AG09309 (cell line): ENCODE measurements at places on chromosomes 13 and 19.

- no peak for DNase-seq
These were observed 6.0 kb downstream of the TEKTIP1 start for GRCh38 chr19:3544742-3545668.

DNA sequence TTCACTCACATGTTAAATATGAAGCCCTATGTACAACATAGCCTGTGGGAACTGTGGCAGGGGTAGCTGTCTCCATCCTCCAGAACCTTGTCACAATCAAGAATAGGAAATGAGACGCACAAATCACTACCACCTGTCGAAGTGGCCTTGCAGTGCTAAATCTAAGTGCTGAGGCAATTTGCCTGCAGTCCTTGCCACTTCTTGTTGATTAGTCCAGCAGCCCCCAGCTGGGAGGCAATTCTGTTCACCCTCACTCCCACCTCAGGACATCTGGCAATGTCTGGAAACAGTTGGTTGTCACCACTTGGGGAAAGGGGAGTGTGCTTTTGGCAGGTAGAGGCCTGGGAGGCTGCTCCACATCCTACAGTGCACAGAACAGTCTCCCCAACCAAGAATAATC lies 10.7 kb downstream of the RFX2 start:
- DNase-seq, result no peak

- DNase-seq, result no peak
These were observed 1044.3 kb downstream of the DIAPH3 start for GRCh38 chr13:59119475-59119874.

GRCh38 chr19:34733746-34734536 lies at the start of gene ZNF181:
TSS of gene ZNF181 (plus strand) at chr19:34734243. CDS start at chr19:34735038, 795 bp downstream.
- peak; percentile 47 for DNase-seq

DNA sequence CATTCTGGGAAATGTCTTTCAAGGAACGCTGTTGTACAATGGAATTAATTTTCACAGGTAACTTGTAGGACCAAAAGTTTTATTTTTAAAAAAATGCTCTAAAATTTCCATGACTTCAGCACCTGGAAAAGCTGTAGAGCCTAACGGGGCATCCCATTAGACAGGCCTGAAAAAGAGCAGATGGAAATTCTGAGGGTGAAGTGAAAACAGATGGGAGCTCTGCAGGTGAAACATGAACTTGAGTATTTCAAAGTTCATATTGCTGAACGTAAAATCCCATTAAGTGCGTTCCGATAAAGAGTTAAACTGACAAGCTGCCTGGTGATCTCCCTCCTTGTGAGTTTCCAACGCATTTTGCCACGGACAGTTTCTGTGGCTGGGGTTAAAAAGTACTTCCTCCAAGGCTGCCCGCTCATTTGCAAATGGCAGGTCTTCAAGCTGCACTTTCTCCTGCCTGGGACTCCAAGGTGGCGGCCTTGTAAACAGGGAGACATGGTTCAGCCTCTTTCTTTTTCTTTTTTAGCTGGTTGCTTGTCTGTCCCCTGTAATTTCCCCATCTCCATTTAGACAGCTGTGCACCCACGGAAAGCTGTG lies 450.4 kb downstream of the FGF9 start:
- no peak for DNase-seq

GRCh38 chr19:20928371-20928770 lies 5.3 kb downstream of the ZNF85 start:
- DNase-seq, result peak; percentile 89

DNA sequence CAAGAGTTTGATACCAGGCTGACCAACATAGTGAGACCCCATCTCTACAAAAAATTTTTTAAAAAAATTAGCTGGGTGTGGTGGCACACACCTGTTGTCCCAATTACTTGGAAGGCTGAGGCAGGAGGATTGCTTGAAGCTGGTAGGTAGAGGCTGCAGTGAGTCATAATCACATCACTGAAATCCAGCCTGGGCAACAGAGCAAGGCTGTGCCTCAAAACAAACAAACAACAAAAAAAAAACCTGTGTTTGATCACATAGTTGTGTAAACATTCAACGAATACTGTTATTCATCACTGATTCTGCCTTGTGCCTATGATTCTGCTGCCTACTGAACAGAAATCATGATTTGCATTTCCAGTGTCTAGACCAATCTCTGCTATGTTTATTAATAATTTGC lies 134.0 kb downstream of the TBC1D4 start:
- DNase-seq, result no peak

DNA sequence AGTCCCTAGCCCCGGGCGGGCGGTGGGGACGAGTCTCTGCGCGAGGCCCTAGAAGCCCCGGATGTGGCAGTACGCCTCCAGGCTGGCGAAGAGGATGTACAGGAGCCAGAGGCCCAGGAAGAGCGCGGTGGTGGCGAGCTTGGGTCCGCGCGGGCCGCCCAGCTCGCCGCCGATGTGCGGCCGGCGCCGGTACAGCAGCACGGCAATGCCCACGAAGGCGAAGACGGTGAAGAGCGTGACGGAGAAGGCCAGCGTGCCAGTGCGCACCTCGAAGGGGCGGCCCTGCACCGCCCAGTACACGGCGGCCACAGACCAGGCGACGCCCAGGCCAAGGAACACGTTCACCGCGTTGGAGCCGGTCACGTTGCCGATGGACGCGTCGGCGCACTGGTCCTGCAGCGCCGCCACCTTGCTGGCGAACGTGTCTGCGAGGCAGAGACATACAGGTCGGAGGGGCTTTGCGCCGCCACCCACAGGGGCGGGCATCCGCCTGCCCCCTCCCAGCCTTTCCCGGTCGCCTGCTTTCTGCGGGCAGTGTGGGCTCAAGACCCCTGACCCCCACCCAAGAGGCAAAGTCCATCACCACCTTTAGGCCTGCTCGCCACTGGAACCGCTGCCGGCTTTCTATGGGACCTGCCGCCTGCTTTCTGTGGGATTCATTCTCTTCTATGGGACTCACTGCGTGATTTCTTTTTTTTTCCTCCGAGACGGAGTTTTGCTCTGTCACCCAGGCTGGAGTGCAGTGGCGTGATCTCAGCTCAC lies 10.9 kb upstream of the MEIS3 start:
- DNase-seq, result no peak

- DNase-seq, result no peak
These were observed 467.8 kb upstream of the ARGLU1 start for GRCh38 chr13:107035778-107036177.

DNA sequence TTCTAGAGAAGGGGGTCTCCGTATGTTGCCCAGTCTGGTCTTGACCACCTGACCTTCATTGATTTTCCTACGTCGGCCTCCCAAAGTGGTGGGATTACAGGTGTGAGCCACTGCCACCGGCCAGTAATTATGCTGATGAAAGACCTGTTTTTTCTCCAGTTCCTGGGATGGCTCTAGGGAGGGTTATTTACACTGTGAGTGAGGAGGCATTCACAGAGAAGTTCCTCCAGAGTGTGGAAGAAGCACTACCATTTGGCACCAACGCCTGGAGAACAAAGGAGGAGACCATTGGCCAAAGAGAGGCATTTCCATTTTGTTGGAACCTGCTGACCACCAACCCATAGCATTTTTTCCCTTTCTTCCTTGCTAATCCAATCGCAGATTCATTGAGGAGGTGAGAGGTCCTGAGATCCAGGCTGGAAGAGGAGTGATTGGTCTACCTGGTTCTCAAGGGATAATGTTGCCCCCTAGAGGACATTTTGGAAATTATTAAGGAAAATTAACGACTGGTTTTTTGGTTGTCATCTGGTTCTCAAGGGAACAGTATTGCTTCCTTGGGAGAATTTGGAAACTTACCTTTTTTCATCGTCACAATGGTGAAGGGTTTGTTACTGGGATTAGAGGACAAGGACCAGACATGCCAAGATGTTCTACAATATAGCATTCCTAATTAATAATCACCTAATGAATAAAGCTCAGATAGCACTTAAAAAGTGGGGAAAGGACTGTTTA lies 5.5 kb upstream of the SAE1 start:
- DNase-seq, result no peak

GRCh38 chr13:36801035-36801434 lies 18.0 kb upstream of the RFXAP start:
- DNase-seq, result no peak

- peak; percentile 29 for DNase-seq
These were observed 474 bp upstream of the IFT88 start for GRCh38 chr13:20566468-20566897.

- DNase-seq, result no peak
These were observed at the start of gene TMTC4 for GRCh38 chr13:100674572-100674871. TSS of gene TMTC4 (minus strand) at chr13:100674795. CDS start at chr13:100670362, 4,433 bp downstream.

GRCh38 chr19:10292789-10293636 lies 3.3 kb downstream of the ICAM5 start:
- no peak for DNase-seq

GRCh38 chr13:60242043-60242595 lies 78.4 kb upstream of the DIAPH3 start:
- DNase-seq, result no peak

DNA sequence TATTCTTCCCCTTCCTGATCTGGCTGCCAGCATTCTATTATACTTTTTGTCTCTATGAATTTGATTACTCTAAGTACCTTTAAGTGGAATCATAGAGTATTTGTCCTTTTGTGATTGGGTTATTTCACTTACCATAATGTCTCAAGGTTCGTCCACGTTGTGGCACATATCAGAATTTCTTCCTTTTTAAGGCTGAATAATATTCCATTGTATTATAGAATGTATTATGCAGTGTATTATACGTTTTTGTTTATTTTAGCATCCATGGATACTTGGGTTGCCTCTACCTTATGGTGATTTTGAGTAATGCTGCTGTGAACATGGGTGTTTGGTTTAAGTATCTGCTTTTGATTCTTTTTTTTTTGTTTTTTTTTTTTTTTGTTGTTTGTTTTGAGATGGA lies 19.3 kb downstream of the URI1 start:
- no peak for DNase-seq

DNA sequence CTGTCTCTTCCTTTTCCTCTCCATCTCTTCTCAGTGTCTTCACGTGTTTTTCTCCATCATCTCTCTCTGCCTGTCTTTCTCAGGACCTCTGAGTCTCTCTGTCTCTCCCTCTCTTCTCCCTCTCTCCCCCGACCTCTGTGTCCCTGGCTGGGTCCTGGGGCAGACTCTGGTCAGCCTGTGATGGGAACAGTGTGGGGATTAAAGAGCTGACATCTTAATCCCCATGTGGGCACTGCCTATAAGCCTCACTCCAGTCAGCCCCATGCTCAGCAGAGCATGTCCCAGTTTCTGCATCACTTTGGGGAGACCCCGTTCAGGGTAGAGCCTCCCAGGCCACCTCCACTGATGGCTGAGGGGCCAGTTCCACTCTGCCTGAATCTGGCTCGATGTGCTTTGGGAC lies 16.2 kb downstream of the EGLN2 start:
- DNase-seq, result no peak

DNA sequence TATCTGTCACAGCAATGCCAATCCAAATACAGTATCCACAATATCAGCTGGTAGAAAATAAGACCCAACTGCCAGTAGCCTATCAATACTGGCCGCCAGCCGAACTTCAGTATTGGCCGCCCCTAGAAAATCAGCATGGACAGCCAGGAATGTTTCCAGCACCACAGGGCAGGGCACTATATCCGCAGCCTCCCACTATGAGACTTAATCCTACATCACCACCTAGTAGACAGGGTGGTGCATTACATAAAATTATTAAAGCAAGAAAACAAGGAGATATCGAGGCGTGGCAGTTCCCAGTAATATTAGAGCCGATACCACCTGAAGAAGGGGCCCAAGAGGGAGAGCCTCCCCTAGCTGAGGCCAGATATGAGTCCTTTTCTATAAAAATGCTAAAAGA lies 111.3 kb downstream of the ZNF486 start:
- no peak for DNase-seq

- DNase-seq, result no peak
These were observed 1.1 kb downstream of the SHISA2 start for GRCh38 chr13:26050568-26051230.

GRCh38 chr13:24709186-24709913 lies 29.1 kb downstream of the ATP12A start:
- no peak for DNase-seq

GRCh38 chr13:94177041-94177440 lies 302.4 kb downstream of the DCT start:
- no peak for DNase-seq

GRCh38 chr13:97512732-97513131 lies 78.8 kb downstream of the RAP2A start:
- no peak for DNase-seq

DNA sequence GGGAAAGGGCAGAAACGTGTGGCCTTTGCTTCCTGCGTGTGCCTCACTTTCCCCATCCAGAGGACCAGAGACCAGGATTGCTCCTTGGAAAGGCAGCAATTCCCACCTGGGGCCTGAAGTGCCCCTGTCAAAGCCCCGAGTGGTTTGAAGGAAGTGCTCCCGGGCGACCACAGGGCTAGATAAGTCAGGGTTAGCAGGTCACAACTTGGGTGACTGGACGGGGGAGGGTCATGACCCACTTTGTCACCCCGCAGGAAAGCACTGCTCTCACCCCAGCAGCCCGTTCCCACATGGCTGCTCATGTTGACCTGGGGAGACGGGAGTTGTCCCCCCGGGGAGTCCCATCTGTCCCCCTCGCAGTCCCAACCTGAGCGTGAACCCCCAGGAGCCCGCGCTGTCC lies 459 bp downstream of the PRAM1 start:
- no peak for DNase-seq

DNA sequence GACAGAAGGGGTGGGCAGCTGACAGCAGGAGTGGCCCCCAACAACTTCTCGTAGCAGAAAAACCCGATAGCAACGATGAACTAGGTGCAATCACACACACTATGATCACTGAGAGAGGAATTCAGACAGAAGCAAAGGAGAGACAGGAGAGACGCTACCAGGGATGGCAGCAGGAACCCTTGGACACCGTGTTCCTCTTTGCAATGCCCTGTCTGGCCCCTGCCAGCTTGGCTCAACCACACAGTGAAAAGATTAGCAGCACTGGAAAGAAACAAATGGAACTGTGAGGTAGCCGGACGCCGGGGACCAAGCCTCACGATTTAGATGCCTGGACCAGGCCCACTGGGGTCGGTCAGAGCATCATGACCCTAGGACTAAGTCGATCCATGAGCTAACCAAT lies 23.6 kb downstream of the DCAF15 start:
- no peak for DNase-seq

GRCh38 chr13:98216135-98216565 lies 39.1 kb upstream of the RNF113B start:
- DNase-seq, result no peak

GRCh38 chr13:75480671-75481175 lies 1.2 kb downstream of the TBC1D4 start:
- no peak for DNase-seq

DNA sequence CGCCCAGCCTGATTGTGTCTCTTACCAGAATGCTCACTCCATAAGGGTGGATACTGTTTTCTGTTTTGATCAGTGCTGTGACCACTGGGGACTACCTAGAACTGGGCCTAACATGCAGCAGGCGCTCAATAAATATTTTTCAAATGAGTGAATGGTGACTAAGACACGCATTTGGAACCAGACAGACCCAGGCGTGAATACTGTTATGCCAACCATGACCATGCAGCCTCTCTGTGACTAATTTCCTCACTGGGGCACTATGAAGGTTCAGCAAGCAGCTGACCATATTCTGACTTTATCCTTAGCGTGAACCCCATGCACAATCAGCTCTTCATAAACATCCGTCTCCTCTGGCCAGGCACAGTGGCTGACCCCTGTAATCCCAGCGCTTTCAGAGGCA lies 13.0 kb upstream of the SPC24 start:
- peak; percentile 89 for DNase-seq

GRCh38 chr19:12733369-12734214 lies 892 bp downstream of the TRIR start:
- DNase-seq, result no peak
